Activated CD8-positive, alpha-beta memory T cell treated with anti-CD3 and anti-CD28 coated beads, Interleukin-2, amount 50 U/mL, for 4 hours (primary cell): ENCODE measurements at places on chromosomes 1 and 21.

DNA sequence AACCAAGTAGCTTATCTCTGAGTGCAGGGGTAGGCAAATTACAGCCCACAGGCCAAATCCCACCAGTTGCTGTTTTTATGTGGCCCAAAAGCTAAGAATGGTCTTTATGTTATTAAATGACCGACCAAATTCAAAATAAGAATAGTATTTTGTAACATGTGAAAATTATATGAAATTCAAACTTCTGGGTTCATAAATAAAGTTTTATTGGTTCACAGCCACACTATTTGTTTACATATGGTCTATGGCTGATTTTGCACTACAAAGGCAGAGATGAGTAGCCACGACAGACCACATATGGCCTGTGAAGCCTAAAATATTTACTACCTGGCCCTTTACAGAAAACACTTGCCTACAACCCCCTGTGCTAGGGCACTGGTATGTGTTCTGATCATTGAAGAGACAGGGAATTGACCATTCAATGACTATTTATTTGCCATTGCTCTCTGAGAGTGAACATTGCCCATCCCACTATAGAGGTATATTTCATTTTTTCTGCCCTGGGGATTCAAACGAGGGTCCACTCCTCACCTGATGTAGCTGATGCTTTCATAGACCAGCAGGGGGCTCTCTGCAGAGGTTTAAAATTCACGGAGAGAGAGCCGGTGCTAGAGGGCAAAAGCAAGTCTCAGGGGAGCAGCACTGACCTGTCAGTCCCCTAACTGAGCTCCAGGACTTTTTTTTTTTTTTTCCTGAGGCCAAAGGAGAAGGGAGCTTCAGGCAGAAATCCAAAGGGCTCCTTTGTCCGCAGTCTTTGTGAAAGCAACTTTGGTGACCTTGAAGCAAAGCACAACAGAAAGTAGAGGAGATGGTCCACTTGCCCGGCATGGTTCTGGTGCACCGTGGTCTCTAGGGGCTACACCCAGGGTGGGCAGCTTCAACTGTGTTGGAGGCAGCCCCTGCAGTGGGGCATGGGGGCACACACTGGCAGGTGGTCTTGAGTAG is 7.3 kb upstream of the GNL2 start:
- peak; percentile 33 for DNase-seq

DNA sequence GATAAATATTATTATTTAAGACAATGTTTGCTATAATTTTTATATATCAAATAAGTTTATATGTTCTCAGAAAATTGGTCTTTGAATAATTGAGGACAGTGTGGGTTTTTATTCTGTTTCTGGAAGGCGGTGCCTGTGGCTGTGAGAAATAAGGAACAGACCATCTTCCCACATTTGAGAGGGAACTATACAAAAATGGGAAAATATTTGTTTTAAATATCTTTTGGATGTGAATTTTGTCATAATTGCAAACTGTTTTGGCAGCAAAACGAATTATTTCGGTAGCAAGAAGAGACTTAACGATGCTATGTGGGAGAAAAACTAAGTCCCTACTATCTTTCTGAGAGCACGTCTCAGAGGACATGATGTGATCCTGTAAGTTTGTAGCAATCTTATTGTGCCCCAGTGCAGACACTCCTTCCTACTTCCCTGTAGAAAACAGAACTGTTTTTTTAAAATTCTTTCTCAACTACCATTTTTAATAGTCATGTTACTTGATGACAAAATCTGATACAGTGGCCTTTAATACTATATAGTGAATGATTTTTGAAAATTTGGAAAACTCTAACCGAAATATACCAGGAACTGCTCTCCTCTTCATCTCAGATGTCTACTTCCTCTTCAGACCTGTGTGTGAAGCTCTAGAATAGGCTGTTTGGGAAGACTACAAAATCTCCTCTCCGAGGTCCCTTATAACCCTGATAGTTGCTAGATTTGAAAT is 25.4 kb downstream of the PTPRC start:
- no peak for DNase-seq

GRCh38 chr1:167484726-167485502 is 33.4 kb downstream of the CD247 start:
- no peak for DNase-seq

DNA sequence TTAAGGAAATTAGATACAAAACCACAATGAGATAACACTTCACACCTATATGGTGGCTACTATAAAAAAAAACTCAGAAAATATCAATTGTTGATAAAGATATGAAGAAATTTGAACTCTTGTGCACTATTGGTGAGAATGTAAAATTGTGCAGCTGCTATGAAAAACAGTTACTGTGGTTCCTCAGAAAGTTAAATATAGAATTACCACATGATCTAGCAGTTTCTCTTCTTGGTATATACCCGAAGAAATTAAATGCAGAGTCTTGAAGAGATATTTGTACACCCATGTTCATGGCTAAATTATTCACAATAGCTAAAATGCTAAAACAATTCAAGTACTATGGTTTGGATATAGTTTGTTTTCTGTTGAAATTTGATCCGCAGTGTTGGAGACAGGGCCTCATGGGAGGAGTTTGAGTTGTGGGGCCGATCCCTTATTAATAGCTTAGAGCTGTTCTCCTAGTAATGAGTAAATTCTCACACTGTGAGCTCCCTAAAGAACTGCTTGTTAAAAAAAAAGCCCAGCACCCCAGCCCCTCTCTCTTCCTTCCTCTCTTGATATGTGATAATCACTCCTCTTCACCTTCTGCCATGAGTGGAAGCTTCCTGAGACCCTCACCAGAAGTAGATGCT is 1412.1 kb downstream of the PLA2G4A start:
- no peak for DNase-seq

DNA sequence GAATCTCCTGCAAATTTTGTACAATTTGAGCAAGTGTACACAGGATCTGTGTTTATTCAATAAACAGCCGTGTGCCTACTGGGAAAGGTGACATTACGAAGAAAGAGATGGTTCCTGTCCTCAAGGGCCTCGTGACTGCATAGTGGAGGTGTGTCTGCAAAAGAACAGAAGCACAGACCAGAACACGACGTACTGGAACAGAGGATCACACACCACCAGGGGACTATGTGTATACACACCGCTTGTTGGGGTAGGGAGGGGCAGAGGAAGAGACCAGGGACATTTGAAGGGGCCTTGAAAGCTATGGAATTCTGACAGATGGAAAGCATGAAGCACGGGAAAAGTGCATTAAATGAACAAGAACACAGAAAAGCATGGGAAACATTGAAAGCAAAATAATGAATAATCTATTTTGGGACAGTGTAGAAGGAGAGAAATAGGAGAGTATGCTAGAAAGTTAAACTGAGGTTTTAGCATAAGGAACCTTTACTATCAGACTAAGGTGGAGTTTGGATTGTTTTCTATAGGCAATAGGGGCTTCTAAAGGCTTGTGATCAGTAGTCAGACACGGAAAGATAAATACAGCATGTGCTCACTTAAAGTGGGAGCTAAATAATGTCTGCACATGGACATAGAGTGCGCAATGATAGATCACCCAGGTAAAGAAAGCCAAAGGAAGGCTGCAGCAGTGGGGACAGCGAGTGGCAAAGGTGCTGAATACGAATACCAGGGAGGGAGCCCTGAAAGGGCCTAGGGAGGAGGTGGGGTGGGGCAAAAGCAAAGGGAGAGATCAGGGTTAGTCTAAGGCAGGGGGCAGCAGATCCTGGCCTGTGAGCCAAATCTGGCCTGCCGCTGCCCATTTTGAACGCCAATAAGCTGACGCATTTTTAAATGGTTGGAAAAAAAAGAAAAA is 11.0 kb downstream of the JAK1 start:
- no peak for DNase-seq

DNA sequence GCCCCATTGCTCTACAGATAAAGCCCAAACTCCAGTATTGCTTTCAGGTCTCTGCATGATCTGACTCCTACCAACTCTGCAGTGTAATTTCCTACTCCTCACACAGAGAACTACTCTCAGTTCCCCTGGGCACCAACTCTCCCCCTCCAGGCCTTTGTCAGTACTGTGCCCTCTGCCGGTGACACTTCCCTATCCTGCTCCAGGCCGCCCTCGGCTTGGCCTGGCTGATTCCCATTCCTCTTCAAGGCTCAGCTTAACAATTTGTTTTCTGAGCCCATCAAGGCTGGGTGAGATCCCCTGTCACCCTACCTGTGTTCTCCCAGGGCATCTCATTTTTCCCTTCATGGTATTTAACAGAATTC is 2.6 kb downstream of the SLAMF8 start:
- DNase-seq, result no peak

DNA sequence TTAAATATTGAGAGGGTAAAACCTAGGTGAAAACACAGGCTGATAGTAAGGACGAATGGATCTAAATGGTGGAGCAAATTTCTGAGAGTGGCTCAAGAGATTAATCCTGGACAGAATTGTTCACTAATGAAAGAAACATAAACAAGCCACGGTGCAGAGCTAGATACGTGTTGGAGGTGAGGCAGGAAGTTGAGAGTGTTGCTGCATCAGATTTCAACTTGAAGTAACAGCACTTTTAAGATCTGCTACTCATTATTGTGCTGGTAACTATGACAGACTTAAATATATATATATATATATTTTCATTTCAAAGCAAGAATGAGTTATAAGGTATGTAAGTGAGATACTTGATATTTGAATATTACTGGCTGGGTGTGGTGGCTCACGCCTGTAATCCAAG is 64.9 kb downstream of the PTGS2 start:
- DNase-seq, result no peak

DNA sequence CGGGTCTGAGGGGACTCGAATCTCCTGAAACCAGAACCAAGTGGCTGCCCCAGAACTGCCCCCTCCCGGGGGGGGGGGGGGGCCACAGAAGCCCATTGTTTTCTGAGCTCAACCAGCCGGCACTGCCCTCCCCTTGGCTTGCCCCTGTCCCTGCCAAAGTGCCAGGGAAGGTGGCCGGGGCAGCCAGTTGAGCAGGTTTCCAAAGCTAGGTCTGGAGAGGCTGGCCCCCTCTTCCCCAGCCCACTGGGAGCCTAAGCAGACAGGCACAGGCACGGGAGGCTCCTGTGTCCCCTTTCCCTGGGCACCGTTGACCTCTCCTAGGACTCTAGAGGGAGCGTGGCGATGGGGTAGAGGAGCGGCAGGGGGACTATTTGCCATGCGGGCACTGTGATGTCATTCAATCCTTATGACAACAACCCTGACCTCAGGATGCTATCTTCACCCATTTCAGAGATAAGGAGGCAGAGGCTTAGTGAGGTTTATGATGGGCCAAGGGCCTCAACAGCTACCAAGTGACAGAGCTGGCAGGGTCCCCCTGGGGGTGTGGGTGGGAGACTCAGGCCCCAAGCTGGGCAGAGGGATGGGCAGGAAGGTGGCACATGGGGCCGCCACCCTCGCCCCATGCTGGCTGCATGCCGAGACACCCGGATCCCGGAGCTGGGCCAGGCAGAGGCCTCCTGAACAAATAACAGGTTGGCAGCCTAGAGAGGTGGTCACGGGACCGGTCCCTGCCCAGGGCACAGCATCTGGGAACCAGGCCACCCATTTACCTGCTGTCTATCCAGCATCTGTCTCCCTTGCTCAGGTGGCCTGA is 35.0 kb downstream of the RAP1GAP start:
- no peak for DNase-seq
